ENCODE measurements at places on chromosomes 1 and 21.
A peak's percentile ranks its signal among the peaks of the same experiment; 100 is the strongest.

DNA sequence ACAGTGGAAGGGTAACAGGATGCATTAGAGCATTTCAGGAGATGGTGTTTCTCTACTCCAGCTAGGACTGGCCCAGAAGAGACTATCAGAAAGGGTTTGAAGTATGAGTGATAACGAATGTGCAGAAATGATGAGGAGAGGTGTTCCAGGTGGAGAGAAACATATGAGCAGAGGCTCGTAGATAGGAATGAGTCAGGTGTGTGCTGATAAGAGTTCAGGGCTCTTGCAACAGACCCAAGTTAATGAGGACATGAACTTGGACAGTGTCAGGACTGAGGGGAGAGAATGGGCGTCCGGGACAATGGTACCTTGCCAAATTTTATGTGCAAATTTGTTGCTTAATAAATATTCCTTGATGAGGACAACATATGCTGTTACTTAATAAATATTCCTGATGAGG lies 183.9 kb upstream of the NFIA start:
- DNase-seq, result no peak

GRCh38 chr1:207670192-207670591 lies 25.3 kb downstream of the CR1L start:
- DNase-seq, result no peak

- no peak for DNase-seq
These were observed 95.2 kb downstream of the KIF14 start for GRCh38 chr1:200525090-200525987.

DNA sequence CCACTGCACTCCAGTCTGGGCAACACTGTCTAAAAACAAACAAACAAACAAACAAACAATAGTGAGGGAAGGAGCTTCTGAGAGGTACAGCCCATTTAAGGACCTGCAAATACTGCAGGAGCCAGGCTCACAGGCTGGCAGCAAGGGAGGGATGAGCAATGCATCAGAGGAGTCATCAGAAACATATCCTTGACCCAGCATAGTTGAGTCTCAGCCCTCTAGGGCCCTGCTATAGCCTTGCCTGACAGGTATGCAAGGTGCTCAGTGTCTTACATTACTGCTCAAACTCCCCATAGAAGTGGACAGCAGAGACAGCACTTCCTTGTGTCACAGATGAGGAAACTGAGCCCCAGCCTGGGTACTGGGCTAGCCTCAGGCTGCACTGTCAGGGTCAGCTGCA lies 7.3 kb upstream of the TTC4 start:
- no peak for DNase-seq

GRCh38 chr1:165497069-165498013 lies 46.5 kb upstream of the LRRC52 start:
- DNase-seq, result no peak

GRCh38 chr1:87004857-87005256 lies 90.4 kb downstream of the HS2ST1 start:
- no peak for DNase-seq

DNA sequence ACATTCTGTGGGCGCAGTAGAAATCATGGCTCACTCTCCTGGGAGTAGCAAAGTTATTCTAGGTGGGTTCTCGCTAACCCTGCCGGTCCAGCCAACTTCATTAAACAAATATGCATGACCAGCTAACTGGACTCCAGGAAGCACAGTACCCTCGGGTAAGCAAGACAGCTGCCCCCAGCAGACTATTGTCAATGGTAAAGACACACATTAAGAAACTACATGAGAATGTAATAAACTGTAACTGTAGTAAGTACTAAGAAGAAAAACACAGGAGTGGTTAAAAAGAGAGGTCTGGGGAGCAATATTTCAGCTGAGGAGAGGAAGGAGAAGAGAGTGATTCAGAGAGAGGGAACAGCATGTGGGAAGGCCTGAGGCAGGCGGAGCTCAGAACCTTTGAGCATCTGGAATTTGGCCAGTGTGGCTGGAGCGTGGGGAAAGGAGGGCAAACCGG lies 7.4 kb downstream of the SLC2A5 start:
- DNase-seq, result no peak

- DNase-seq, result no peak
These were observed 5.6 kb downstream of the TMEM61 start for GRCh38 chr1:54986025-54986424.

DNA sequence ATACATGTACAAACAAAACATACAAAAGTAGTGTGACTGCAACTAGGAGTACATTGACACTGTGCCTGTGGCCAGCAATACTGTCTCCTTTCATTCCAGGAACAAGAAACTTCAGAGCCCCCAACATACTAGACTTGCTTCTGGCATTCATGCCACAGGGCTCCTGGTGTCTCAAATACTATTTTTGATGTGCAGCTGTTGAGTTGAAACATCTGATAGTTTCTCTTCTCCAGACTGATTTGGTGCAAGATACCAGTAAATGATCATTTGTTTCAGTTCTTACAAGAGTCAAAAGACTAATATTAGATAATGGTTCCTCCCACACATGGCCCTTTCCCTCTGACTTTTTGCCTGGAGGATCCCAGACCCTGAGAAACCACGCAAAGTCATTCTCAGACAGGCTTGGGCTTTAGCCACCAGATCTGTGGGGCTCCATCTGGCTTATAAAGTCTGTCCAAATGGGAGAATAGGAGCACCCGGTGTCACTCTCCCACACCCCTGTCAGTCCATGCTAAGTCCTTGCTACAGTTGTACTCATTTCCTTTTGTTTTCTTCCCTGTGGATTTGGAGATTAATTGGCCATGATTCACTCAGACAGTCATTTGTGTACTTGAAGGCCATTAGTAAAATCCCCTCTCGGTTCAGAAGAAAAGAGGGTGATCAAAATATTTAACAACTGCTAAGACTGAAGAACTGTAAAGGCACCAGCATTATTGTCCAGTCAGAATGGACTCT lies 163.5 kb upstream of the RUNX1 start:
- no peak for DNase-seq

GRCh38 chr1:152086760-152087159 lies 2.1 kb downstream of the TCHHL1 start:
- no peak for DNase-seq

- DNase-seq, result no peak
These were observed 20.6 kb downstream of the PGBD2 start for GRCh38 chr1:248926401-248927182.

DNA sequence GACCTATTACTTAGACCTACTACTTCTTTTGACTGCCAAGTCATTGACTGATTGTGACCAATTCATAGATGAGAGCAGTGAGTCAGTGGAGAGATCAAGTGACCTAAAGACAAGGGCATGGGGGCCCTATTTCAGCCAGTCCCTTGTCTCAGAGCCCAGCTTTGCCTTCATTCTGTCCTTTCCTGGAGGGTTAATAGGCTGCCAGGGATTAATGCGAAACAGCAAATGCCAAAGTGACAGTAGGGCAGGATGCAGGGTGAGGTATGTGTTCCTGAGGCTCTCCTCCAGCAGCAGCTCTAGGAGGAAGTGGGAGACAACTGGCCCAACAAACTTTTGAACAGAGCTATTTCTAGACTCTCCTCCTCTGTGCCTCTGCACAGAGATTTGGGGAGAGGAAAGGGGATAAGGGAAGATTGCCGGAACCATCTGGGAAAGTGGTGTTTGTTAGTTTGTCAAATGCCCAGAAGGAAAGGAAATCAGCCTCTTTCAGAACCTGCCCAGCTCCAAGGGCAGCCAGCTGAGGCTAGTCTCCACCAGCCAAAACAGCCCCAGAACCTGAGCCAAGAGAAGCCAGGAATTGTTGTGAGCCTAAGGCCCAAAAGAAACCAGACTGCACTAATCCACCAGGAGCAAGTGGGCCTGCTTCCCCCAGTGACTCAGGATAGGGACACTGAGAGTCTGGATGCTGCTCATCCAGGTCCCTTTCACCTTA lies 4.9 kb upstream of the S100A3 start:
- DNase-seq, result peak; percentile 23

DNA sequence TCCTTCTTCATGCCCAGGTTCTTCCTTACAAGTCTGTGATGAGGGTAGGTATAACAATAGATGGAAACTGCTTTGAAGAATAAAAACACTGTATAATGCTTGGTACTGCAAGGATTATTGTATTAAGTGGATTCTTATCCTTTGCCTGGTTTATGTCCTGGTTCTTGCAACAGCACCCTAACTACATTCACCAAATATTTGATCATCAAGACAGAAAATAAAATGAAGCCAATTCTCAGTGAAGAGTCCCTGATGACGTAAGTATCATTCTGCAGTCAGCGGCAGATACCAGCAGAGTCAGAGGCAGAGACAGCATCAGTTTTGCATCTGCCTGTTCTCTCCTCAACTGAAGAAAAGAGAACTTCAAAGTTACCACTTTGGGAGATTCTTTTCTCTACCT lies 19.7 kb downstream of the ARHGEF11 start:
- DNase-seq, result no peak

- DNase-seq, result no peak
These were observed 178.5 kb upstream of the LMO4 start for GRCh38 chr1:87150143-87150542.

DNA sequence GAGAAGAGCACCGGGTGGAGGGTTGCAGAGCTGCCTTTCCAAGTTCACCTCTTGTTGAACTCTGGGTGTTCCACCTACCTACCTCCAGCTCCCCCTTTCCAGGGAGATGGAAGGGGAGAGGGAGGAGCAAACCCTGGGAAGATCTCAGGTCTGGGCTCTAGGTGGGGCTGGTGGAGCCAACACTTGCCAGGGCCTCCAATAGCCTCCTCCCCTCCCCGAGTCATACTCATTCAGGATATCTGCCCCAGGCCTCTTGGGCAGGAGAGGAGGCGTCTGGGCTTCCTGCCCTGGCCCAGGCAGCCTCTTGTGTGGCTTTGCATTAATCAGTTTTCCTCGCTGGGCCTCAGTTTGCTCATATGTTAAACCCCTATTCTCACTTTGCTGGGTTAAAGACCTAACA lies 13.4 kb downstream of the RAP1GAP start:
- no peak for DNase-seq

DNA sequence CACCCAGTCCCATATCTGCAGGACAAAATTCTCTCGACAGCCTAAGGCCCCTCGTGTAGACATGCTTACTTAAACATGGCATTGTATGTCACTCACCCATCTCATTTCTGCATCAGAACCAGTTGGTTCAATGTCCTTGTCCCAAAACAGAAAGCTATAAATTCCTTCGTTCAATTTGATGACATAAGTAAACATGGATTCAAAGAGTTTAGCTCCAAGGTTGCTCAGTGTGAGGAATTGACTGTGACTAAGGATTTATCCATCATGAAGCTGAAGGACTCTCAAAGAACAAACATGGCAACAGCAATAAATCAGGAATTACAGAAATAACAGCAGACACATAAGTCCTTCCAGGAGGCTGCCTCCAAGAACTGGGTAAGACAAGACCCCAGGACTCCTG lies 237.2 kb downstream of the TOMM20 start:
- no peak for DNase-seq

DNA sequence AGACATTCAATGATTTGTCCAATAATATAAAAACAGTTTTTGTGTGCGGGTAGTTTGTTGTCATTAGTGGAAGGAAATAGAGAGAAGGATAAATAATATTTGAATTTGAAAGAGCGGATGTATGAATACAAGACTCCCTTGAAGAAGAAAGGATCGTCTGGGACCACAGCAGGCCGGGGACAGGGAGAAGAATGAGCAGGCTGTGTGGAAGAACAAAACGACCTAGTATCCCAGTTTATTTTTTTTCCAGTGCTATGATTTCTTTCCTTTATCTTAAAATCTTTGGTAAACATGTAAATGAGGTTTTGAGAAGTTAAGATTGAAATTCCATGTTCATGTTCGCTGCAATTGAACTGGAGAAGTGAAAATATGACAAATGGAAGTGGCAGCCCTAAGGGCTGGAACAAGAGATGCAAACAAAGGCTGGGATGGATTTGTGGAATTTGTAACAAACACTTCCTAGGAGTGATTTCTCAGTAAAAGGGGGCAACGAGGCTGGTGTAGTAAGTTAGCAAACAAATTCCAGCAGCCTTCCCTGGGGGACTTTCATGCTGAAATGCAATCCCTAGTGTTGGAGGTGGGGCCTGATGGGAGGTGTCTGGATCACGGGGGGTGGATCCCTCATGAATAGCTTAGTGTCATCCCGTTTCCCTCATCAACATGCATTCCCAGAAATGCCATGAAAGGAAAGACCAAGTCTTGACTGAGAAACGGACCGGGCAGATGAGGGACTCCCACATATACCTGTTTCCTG lies 10.2 kb upstream of the IFI16 start:
- peak; percentile 69 for DNase-seq

GRCh38 chr1:77412820-77413530 lies 131.2 kb downstream of the AK5 start:
- no peak for DNase-seq

GRCh38 chr1:26787381-26787705 lies 407 bp upstream of the PIGV start:
- no peak for DNase-seq

GRCh38 chr1:24336075-24336474 lies 16.9 kb downstream of the GRHL3 start:
- no peak for DNase-seq

- DNase-seq, result no peak
These were observed 46.0 kb upstream of the GOLT1A start for GRCh38 chr1:204259782-204260181.

DNA sequence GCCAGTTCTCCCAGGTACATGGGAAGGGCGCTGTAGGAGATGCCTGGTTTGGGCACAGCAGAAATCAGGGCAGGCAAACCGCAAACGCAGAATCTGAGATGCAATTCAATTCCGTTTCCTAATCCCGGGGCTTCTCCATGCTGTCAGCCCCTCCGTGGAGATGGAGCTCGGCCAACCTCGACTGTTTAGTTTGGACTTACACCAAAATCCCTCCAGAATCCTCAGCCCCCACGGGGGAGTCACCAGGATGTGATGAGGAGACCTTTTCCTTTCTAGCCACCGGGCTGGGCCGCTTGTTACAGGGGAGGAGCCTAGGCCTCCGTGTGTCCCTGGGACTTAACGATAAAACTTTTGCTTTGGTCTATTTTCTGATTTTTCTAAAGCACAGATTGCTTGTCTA lies 7.9 kb downstream of the SLC2A7 start:
- no peak for DNase-seq

DNA sequence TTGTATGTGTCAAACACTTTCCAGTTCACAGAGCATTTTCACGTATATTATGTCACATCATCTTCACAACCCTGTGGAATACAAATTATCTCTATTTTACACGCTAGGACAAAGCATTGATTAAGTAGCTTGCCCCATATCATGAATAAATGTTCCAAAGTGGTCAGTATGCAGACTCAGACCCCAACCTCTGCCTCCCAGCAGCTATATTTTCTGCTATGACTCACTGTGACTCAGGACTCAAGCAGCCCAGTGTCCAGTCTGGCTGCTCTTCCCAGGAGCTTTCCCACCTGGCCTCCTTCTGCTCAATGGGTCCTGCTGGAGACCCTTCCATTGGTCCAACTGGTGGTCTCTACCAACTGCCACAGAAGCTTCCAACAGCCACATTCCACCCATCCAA lies 56.0 kb upstream of the RAP1A start:
- DNase-seq, result no peak

DNA sequence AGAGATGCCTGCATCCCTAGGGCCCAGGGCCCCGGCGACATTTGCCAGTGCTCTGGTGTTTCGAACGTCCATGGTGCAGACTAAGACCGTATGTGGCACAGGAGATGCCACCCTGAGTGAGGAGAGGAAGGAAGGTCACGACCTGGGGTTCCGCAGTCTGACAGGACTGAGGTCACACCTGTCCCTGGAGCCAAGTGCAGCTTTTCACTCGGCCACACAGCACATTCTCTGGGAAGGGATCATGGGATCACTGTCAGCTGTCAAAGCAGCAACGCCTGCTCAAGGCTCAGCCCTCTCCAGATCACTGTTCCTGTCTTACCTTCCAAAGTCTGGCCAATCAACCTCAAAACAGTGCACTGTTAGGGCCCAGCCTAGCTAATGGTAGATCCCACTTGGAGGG lies 243.6 kb downstream of the SIPA1L2 start:
- no peak for DNase-seq

GRCh38 chr1:22508991-22509390 lies 54.3 kb upstream of the EPHA8 start:
- DNase-seq, result no peak

Measured in left ventricle myocardium superior (tissue), 1 donor.